ENCODE measurements at places on chromosomes 12 and 14.

- no peak for DNase-seq
Observed at GRCh38 chr14:74459289-74459946, 33.4 kb upstream of the SYNDIG1L start.

GRCh38 chr14:100807979-100808734 is 17.8 kb upstream of the MEG3 start:
- no peak for DNase-seq

GRCh38 chr12:124451016-124451415 is 116.4 kb downstream of the NCOR2 start:
- DNase-seq: no peak

DNA sequence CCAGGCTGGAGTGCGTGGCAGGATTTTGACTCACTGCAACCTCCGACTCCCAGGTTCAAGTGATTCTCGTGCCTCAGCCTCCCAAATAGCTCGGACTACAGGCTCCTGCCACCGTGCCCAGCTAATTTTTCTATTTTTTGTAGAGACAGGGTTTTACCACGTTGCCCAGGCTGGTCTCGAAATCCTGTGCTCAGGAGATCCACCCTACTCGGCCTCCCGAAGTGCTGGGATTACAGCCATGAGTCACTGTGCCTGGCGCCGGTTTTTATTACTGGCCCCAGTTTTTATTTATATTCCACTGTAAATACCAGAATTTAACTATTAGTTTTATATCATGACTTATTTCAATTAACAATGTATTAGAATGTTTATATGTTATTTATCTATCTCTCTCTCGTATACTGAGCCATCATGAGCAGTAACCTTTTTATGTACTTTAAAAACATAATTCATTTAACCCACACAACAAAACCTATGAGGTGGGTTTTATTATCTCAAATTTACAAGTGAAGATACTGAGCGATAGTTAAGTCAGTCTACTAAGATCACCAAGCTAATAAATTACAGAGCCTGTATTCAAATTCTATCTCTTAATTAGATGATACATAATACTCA is 47.8 kb downstream of the HECTD1 start:
- DNase-seq: no peak

DNA sequence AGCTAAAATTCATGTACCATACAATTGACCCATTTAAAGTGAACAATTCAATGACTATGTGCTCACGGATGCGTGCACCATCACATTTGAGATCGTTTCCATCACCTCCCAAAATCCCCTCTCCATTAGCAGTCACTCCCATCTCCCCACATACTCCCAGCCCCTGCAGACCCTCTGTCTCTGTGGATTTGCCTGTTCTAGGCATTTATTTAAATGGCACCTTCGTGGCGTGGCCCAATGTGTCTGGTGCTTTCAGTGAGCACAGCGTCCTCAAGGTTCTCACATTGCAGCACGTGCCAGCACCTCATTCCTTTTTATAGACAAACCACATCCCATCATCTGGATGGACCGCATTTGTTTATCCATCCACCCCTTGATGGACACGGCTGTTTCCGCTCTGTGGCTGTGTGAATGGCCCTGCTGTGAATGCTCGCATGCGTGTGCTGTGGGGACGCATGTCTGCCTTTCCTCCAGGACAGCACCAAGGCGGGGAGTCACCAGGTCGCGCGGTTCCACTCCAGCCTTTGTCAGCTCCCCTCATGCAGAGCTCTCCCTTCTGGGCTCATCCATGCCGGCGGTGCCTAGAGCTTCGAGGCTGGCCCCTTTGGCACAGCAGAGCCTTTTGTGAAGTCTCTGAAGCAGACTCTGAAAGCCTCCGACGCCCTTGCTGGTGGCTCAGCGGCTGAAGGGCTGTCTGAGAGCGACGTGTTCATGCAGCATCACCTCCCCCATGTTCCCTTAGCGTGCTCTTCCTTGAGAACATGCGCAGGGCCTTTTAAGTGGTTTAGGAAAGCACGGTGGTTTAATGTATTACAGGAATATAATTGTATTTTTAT is 184.4 kb downstream of the KIF26A start:
- no peak for DNase-seq

DNA sequence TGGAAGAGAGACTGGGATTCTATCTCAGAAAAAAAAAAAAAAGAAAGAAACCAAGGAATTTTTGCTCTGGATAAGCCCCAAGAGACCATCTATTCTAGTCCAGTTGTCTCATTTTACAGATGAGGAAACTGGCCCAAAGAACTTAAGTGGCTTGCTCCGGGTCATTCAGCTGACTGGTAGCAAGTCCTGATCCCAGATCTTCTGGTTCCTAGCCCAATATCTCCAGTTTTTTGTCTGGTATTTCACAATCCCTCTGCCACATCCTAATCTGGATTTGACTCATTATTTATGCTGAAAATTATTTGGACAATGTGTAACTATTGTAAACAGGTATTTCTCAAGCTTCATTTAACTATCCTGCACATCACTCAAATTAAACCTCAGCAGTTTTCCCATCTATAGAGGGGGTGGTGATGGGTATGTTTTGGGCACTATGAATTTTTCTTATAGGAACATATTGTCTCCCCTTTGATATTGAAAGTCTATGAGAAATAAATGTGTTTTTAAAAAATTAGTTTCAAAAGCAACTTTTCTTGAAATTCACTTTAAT is 43.4 kb downstream of the PPP2R5E start:
- DNase-seq: no peak

GRCh38 chr12:76220980-76221379 is 127.2 kb downstream of the BBS10 start:
- no peak for DNase-seq

DNA sequence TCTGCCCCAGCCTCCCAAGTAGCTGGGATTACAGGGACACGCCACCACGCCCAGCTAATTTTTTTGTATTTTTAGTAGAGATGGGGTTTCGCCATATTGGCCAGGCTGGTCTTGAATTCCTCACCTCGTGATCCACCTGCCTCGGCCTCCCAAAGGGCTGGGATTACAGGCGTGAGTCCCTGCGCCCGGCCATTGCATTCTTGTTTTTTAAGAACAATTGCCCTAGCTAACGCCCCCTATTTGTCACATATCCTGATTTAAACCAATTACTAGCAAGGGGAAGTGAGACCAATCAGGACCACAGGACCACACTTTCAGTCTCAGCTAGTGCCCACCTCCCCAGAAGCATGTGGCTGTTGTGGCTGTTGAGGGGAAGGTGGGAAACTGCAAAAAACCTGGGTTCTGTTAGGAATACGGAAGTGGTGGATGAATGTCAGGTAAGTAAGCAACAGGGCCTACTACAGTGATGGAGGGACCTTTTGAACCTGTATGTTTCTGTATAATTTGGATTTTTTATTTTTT is 37.8 kb upstream of the NFYB start:
- no peak for DNase-seq

DNA sequence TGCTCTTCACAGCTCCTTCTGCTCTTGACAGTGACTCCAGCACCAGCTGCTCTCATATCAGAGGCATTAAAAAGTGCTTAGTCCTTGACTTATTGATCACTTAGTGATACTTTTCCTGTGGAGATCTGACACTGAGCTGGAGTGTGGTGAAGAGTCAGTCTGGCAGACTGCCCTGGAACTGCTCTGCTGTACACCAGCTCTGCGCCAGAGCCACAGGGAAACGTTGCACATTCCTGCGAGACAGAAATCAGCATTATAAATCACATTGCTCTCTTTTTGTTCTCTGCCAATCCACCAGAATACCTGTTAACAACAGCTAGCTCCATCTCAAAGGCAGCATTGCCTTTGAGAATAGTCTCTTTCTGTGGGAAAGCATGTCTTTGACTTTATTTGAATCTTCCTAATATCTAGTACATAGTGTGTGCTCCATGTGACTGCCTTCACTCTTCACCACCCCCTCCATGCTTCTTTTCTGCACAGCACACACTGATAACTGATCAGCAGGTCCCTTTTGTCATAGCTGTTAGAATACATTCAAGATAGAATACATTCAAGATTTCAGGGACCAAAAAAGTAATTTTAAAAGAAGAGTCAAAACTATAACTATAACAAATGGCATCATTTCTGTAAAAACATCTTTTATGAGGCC is 48.2 kb upstream of the VSX2 start:
- DNase-seq: no peak

- no peak for DNase-seq
Observed at GRCh38 chr12:98374007-98374406, 141.4 kb upstream of the TMPO start.

- DNase-seq: no peak
Observed at GRCh38 chr14:51527073-51527472, 124.6 kb upstream of the FRMD6 start.

GRCh38 chr12:14613718-14614117 is 46.0 kb upstream of the PLBD1 start:
- no peak for DNase-seq

DNA sequence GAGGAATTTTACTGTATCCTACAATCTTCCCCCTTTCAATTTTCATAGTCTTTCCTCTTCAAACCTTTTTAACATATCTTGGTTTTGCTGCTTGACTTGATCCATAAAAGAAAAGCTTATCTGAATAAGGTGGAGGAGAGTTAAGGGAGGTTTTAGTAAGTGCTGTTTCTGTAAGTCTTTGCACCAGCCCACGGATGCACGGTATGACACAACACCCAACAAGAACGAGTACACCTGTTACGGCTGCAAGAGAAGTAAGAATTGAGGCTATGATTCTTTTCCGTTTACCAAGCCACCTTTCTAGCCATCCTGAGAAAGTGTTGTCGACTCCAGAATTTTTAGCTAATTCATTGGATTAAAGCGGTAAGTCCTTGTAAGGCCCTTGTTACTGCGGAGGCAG is 26.1 kb upstream of the CPNE8 start:
- DNase-seq: no peak

- DNase-seq: no peak
Observed at GRCh38 chr12:73112035-73112816, 840.1 kb downstream of the TRHDE start.

DNA sequence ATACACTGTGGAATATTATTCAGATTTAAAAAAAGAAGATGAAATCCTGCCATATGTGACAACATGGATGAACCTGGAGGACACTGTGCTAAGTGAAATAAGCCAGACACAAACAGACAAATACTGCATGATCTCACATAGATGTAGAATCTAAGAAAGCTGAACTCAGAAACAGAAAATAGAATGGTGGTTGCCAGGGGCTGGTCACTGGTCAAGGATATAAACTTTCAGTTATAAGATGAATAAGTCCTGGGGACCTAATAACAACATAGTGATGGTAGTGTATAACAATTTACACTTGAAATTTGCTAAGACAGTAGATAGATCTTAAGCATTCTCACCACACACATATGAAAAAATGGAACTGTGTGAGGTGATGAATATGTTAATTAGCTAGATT is 161.3 kb upstream of the TMCC3 start:
- no peak for DNase-seq

DNA sequence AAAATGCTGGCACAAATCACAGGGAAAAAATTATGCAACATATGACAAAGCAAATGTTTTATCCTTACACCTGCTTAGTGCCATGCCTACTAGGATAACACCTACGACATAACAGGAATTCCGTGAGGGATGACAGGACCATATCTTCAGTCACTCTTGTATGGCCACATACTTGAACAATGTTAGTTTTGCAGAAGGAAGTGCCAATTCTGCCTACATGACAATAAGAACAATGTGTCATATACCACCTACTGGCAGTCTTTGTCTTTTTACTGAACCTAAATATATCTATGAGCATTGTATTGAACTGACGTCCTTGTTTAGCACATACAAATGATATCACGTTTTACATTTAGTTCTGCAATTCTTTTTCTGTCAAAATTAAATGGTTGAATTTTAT is 234.0 kb downstream of the ADAMTS20 start:
- DNase-seq: no peak
